ENCODE measurements at places on chromosomes 1 and 21. TPM values are rescaled to one million over a fixed set of nuclear protein-coding genes. Genes with fewer than 3 reads are reported as not detected.

DNA sequence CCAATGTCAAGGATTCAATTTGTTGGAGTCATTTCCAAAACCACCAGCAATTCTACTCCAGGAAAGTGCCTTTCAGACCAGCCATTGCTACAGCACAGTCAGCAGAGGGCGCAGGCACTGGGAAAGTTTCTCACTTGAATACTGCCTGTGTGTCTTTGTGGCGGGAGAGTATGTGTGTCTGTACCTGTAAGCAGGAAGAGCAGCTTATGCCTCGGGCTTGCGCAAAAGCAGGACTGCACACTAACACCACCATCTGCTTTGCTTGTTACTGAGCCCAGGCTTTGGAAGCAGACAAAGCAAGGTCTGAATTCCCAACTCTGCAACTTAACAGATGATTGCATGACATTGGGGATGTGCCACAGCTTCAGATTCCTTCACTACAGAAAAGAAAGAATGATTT is 7.0 kb upstream of the CTSE start:
- H3K4me3 ChIP-seq = no peak overlapping the region
- H3K4me1 ChIP-seq = peaks cover 9% of the 10 kb centered on the region
- H3K27me3 ChIP-seq = peaks cover 27% of the 10 kb centered on the region
- H3K27ac ChIP-seq = no peak overlapping the region
- H3K36me3 ChIP-seq = peaks cover 4% of the 10 kb centered on the region

DNA sequence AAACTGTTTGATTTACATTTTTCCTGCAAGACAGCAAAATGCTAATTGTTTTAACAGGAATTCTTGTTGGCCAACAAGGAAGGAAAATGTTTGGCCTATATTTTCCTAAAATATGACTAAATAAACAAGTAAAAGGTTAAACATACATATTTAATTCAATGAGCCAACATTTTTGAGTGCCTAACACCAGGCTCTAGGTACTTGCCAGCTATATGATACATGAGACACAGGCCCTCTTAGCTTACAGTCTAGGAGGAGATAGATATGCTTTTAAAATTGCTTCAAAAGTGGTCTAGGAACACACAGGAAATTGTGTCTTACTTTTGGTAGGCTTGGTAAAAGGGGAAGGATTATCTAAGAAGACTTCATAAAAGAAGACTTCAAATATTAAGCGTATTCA is 50.9 kb downstream of the PIGK start:
- H3K36me3 ChIP-seq = peaks cover 4% of the 10 kb centered on the region
- H3K27me3 ChIP-seq = no peaks in the 10 kb centered on the region
- H3K27ac ChIP-seq = no peak overlapping the region
- H3K4me1 ChIP-seq = peaks cover 6% of the 10 kb centered on the region
- no peak for DNase-seq

GRCh38 chr1:193762236-193762635 is 575.8 kb upstream of the B3GALT2 start:
- peaks cover 2% of the 10 kb centered on the region for H3K36me3 ChIP-seq
- no peak overlapping the region for H3K27ac ChIP-seq
- no peak for DNase-seq
- no peaks in the 10 kb centered on the region for H3K27me3 ChIP-seq
- no peak overlapping the region for H3K4me3 ChIP-seq

DNA sequence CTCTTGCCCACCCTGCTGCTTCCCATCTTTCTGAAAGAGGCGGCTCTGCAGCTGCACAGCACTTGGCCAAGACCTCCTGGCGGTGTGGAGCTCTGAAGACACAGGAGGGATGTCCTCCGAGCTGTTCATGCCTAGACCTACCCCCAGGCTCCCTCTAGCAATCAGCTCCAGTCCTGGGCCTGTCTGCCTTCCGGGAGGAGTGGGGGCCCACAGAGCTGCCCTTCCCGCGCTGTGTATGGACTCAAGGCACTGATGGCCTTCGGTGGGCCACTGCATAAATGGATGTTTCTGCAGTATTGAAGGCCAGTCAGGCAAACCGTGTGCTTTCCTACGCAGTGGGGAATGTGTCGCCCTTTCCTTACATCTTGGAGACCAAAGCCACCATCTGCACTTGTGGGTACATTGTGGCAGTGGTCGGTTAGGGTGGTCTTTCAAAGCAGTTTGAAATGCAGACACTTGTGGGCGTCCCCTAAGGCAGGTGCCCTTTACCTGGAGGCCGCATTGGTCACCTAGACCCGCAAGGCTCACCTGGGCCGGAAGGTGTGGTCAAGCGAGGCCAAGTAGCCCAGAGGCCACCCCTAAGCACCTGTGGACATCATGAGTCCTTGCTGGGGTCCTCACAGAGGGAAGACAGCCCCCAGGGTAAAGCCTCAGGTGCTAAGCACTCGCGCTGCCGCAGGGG is 912 bp upstream of the PKNOX1 start:
- DNase-seq = peak; percentile 6
- H3K4me3 ChIP-seq = peak overlapping the region; percentile 75
- peaks cover 6% of the 10 kb centered on the region for H3K4me1 ChIP-seq
- peak overlapping the region; percentile 41 for H3K27ac ChIP-seq

DNA sequence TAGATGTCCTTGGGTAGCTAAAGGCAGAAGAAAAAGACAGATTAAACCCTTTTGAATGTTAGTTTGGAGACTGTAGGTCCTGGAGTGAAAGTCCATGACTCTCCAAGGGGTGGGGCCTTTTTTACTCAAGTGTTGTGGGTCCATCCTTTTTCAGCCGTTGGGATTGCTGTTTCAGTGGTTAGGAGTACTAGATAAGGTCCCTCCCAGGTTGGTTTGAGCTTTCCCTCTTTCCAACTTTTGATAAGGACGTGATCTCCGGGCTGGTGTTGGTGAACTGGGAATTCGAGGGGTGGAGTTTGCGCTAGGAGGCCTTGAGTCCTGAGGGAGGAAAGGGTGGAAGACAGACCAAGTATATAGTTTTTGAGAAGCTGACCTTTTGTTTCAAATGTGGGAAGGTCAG is 5.2 kb upstream of the IPP start:
- H3K36me3 ChIP-seq = no peaks in the 10 kb centered on the region
- H3K27ac ChIP-seq = no peak overlapping the region
- no peak for DNase-seq

DNA sequence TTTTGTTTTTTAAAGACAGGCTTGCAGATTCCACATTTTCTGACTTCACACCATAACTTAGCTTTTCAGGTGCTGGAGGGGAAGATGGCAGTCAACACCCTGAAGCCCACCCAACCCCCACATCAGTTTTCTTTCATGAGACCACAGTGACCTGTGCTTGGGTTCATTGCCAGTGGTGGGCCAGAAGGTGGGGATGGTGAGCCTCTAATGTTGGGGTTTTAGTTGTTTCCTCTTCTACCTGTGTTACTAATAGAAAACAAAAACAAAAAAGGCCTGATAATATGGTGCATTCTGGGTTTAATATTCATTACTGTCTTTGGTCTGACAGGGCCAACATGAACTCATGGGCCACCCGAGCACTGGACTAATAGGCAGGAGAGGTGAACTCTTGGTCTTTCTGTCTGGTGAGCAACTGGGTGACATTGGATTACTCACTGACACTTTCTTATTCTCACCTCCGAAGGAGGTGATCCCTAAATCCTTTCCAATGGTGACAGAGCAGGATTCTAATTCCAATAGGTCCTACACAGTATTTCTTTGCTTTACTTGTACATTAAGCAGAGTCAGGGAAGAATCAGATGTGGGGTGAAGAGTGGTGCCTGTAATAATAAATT is 132.8 kb downstream of the CLIC6 start:
- peak overlapping the region; percentile 54 for H3K27ac ChIP-seq
- no peak overlapping the region for H3K4me3 ChIP-seq
- H3K36me3 ChIP-seq = peaks cover 15% of the 10 kb centered on the region
- no peak for DNase-seq

DNA sequence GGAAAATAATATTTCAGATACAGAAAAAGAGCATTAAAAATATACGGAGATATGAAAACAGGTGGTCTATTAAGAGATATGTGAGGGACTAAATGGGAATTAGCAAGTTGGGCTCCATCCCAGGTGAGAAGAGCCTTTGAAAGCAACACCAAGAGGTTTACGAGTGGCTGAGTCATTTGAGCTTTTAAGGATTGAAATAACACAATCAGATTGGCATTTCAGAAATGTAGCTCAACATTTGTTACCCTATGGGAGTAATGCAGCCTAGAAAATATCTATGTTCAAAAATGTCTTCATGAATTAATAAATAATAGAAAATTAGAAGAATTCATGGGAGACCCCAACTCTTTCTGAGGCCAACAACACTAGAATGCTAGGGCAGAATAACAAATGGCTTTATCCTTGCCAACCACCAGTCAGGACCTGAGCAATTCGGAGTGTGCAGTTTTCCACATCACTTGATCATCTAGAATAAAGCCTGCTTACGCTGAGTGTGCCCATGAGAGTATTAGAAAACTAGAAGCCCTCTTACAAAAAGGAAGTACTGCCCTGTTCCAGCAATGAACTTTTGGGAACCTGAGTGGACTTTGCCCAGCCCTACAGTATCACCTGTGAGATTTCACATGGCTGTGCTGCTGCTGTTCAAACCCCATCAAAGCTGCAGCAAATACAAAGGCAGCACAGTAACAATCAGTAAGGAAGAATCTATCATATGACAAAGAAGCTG is 538.0 kb upstream of the CAMK1G start:
- no peaks in the 10 kb centered on the region for H3K36me3 ChIP-seq
- H3K27ac ChIP-seq = no peak overlapping the region
- no peak for DNase-seq

- no peak for DNase-seq
- H3K4me1 ChIP-seq = peaks cover 5% of the 10 kb centered on the region
- H3K27me3 ChIP-seq = peaks cover 22% of the 10 kb centered on the region
Observed at GRCh38 chr1:54519709-54520108, 28.3 kb upstream of the ACOT11 start.

DNA sequence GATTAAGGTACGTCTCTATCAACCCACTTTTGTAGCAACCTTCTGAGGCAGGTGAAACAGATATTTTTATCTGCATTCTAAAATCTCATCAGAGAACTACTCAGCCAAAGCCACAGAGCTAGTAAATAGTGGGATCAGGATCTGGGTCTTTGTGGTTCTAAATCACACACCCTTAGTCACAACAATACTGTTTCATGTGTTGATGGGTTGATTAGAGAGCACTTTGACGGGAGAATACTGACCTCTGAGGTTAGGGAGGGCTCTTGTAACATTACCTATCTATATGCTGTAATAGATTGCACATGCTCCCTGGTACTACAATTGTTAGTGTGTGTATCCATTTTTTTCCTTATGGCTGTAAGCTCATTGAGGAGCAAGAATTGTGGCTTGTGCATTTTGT is 45.5 kb upstream of the CCDC190 start:
- H3K36me3 ChIP-seq = no peaks in the 10 kb centered on the region
- H3K27ac ChIP-seq = no peak overlapping the region
- H3K4me1 ChIP-seq = no peaks in the 10 kb centered on the region
- no peak for DNase-seq
- peaks cover 10% of the 10 kb centered on the region for H3K27me3 ChIP-seq
- no peak overlapping the region for H3K4me3 ChIP-seq

- H3K4me3 ChIP-seq = no peak overlapping the region
- DNase-seq = no peak
- H3K27ac ChIP-seq = no peak overlapping the region
- peaks cover 12% of the 10 kb centered on the region for H3K36me3 ChIP-seq
Observed at GRCh38 chr1:20370698-20371097, 80.0 kb downstream of the VWA5B1 start.

- no peaks in the 10 kb centered on the region for H3K27me3 ChIP-seq
- peak overlapping the region; percentile 67 for H3K27ac ChIP-seq
- peaks cover 10% of the 10 kb centered on the region for H3K4me1 ChIP-seq
- peak overlapping the region; percentile 99 for H3K4me3 ChIP-seq
Observed at GRCh38 chr1:107058245-107059032, 2.0 kb downstream of the PRMT6 start.

GRCh38 chr21:16194095-16194787 is 464.5 kb downstream of the USP25 start:
- no peaks in the 10 kb centered on the region for H3K4me1 ChIP-seq
- no peak overlapping the region for H3K27ac ChIP-seq
- no peaks in the 10 kb centered on the region for H3K36me3 ChIP-seq

DNA sequence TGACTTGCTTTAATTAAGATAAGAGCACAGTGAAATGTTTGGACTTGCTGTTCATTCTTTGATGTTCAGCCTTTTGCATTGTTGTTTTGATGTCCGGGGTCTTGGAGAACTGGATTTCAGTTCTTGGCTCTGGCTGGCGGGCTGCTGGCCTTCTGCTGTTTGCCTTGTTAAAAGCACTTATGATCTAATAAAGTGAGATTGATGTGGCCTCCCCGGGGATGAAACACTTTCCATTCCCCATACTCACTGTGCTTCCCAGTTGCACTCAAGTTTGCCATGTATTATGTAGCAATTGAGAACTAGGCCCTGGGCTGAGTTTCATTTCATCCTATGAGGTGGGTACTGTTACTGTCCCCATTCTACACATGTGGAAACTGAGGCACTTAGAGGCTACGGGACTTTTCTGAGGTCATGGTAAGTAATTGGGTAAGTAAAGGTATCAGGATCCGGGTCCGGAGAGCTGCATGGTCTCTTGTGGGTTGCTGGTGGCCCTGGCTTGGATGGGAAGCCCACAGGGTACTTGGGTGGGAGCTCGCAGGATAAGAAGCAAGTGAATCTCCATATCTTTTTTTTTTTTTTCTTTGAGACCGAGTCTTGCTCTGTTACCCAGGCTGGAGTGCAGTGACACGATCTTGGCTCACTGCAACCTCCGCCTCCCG is 127.7 kb upstream of the ZBTB40 start:
- H3K27ac ChIP-seq = no peak overlapping the region
- peaks cover 30% of the 10 kb centered on the region for H3K27me3 ChIP-seq
- H3K4me3 ChIP-seq = no peak overlapping the region
- no peaks in the 10 kb centered on the region for H3K4me1 ChIP-seq
- H3K36me3 ChIP-seq = peaks cover 3% of the 10 kb centered on the region

- H3K4me3 ChIP-seq = peak overlapping the region; percentile 82
- H3K36me3 ChIP-seq = peaks cover 2% of the 10 kb centered on the region
- H3K27ac ChIP-seq = no peak overlapping the region
- H3K27me3 ChIP-seq = peaks cover 47% of the 10 kb centered on the region
- H3K4me1 ChIP-seq = peaks cover 5% of the 10 kb centered on the region
Observed at GRCh38 chr1:227318853-227319607, 738 bp upstream of the CDC42BPA start.

- no peak overlapping the region for H3K4me3 ChIP-seq
- DNase-seq = no peak
- H3K27ac ChIP-seq = no peak overlapping the region
- H3K4me1 ChIP-seq = peaks cover 3% of the 10 kb centered on the region
Observed at GRCh38 chr1:91402023-91402422, 2.6 kb downstream of the HFM1 start.

Gene RAB42
- total RNA-seq = not detected

Gene LAMB3
- total RNA-seq = 1.1 TPM

Gene FCRL4
- total RNA-seq = not detected

Gene ELK4
- 92.8 TPM for total RNA-seq

Gene TTLL10
- total RNA-seq = 0.86 TPM

Gene TMPRSS2
- not detected for total RNA-seq
